ENCODE measurements at places on chromosomes 2 and 18.

DNA sequence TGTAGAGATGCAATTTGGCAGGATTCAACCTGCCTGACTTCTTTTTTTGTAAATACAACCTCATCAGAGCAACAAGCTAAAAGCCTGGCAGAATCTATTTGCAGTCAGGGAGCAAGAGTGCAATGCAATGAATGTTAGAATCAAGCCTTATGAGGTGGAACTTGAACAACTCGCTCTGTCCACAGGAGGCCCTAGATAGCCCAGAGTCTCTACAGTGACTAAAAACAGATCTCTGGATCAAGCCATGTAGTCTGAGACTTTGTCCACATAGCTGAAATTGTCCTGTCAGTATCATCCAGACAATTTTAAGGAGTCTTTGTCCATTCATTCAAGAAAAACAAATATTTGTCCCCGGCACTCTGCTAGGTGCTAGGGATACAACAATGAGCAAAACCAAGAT, 32.0 kb upstream of the CDK5R2 start:
- DNase-seq: no peak

- DNase-seq: peak; percentile 19
Observed at GRCh38 chr18:39453882-39454281, 1888.3 kb upstream of the CELF4 start.

DNA sequence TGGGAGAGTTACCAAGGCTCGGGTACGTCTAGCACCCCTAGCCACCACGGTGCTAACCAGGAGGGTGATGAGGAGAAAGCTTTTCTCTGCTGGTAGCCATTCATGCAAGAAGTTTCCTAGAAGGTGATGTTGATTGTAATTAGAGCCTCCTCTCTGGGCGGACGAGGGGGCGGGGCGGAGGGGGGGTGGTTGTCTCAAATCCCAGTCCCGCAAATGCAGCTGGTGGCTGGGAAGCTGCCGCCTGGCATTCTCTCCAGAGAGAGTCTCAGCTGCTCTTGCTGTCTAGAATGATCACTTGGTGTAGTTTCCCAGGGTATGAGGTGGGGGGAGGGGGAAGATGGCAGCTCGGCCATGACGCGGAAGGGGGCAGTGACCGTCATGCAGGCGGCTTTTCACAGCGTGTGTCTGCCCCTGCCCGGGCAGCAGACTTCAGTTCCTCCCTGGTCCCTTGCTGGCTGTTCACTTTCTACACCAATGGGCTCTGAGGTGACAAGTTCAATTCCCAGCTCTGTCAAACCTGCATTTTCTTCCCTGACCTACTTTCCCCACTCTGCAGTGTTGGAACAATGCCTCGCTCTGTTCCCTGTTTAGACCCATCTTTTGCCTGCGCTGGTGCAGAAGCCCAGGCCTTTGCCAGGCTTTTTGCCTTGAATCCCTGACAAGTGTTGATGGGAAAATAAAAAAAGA, 61.5 kb upstream of the KLF7 start:
- DNase-seq: peak; percentile 95

GRCh38 chr2:218871345-218872302, 9.0 kb upstream of the WNT10A start:
- no peak for DNase-seq

All from cerebellar cortex (tissue), 1 donor.